Fibroblast of skin of scalp (primary cell): ENCODE measurements at places on chromosomes 12 and 14.

DNA sequence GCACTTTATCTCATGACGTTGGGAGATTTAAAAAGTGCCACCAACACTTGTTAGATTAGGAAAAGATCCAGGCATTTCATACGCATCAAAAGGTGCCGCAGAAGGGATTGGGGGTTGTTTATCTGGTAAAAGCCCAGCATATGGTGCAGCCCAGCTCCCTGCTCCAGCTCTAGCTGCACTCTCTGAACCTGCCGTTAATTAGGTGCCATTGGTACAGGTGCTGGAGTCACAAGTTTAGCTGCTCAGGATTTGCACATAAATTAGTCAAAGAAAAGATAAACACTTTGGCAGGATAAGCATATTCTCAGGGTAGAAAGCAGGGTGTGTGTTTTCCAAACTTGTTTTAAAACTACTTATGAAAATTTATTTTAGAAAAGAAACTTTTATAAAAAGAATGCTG, 932.6 kb upstream of the TMEM132C start:
- no peak for DNase-seq

- DNase-seq = no peak
These were observed 3.7 kb downstream of the ANO6 start for GRCh38 chr12:45219621-45220020.

- peak; percentile 46 for DNase-seq
These were observed 27.8 kb upstream of the PNMA1 start for GRCh38 chr14:73741876-73742519.

DNA sequence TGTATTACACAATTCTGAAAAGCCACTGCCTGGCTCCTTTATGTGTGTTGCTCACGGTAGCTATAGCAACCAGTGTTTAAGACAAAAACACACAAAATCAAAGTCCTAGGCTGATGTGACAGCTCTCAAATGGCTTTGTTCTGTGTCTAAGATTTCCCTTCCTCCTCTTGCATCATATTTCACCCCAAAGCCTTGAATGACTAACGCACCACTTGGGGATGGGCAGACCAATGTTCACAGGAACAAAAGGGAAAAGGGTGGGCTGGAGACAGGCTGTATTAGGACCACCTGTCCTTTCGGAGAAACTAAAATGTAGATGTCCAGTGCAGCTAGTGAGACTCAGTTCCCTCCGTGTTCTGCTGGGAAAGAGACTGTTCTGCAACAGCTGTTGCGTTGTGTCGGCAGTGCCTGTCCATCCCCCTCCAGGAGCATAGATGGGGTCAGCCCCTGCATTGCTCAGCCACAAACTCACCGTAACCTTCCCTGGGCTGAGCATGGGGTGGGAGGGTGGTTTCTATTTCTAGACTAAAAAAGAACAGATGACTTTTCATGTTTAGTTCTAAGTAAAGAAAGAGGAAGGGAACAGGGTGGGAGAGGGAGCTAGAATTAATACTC, 26.8 kb upstream of the DAAM1 start:
- DNase-seq = peak; percentile 69

GRCh38 chr12:106127338-106128126, 11.2 kb downstream of the NUAK1 start:
- peak; percentile 63 for DNase-seq

GRCh38 chr12:89935850-89936249, 227.2 kb upstream of the ATP2B1 start:
- DNase-seq = no peak

- peak; percentile 26 for DNase-seq
These were observed 1009.1 kb upstream of the FLRT2 start for GRCh38 chr14:84520711-84521338.

- peak; percentile 14 for DNase-seq
These were observed 620 bp downstream of the TMTC1 start for GRCh38 chr12:29782871-29783772.

DNA sequence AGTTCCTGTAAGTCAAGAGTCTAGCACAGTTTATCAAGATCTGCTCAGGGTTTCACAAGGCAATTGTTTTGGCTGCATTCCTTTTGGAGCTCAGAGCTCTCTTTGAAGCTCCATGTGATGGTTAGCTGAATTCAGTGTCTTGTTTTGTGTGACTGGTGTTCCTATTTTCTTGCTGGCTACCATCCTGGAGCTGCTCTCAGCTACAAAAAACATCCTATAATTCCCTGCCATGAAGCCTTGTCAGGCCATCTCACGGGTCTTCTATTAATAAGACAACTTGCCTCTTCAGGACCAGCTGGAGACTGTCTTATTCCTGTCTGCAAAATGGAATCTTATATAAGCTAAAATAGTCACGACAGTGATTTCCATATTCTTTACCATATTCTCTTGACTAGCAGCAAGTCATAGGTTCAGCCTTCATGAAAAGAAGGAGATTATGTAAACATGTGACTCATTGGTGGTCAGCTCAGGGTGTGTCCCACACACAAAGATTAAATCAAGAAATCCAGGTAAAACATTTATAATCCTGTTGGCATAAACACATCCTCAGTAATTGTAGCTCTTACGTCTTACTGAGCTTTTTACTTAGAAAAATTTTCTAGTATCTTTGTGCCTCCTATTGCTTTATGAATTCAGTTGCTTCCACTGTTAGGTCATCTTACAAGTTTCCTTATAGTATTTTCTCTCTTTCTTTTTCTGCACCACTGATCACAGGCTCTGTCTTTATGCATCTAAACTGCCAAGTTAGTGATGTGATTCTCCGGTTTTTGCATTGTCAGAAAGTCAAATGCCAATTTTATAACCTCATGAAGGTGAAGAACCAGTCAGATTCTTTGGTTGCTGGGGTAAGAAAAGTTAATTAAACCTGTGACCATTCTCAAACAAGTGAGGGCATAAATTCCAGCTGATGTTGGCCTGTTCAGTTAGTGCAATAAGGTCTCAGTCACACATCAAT, 378.5 kb upstream of the MGAT4C start:
- DNase-seq = no peak

DNA sequence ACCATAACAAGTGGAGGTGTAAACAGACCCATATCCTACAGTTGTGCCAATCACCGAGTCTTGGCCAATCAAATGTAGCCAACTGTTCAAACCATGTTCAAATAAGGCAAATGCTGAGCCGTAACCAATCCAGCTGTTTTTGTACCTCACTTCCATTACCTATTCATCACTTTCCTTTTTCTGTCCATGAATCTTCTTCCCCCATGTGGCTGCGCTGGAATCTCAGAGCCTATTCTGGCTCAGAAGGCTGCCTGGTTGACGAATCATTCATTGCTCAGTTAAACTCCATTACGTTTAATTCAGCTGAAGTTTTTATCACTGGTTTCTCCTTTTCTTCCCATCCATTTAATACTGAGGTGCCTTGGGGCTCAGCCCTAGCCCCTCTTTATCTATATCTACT, 71.1 kb downstream of the TBC1D30 start:
- DNase-seq = peak; percentile 67

DNA sequence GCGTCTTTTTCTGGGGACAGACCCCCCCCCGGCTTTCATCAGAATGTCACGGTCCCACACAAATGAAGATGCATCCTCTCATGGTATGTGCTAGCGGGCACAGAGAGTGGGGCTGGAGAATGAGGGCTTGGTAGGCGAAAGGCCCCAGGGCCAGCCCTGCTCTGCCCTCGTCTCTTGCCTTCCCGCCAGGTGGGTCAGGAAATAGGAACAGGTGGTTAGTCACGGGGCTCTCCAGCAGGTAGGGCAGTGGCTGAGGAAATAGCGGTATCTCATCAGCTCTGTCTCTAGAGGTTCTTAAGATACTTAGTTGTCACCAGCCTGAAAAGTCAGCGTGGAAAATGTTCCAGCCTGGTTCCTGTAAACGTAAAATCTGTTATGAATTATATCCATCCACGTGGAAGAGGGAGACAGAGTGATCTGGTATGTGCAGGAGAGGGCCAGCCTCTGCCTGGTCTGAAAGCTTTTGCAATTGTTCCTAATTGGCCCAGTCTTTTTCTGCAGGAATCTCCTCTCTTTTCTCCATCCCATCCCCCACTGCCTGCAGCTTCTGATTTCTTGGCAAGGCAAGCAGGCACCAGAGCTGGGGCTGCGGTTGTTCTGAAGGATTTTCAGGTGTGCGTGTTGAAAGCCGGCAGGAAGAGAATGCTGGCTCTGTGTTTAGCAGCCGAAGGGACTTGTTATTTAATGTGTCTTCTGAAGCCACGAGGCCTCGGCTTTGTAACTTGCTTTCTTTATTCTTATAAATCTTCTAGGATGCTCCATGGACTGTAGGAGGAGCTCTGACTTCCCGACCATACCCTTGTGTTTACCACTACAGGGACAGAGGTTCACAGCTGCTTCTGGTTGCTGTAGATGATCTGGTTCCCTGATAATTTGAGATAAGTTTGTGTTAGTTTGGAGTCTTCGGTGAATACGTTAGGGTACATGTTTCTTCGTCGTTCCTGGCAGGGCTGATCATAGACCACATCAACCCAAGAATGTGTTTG, 131.1 kb downstream of the CACNA1C start:
- DNase-seq = peak; percentile 73

DNA sequence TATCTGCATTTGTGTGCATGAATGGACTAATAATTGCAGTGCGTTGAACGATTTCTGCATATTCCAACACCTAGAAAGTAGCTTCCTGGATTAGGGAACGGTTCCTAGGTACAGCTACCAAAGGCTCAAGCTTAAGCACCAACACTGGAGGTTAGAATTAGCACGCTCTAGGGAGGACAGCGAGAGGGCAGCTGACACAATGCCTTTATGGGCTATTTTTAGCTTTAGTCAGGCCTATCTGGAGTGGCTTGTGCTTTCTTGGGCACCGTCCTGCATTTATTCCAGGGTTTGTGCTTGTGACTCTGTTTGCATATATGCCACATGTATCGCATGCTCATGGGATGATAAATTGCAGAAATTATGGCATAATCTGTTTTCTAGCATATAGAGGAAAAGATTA, 13.7 kb downstream of the ETV6 start:
- no peak for DNase-seq

GRCh38 chr14:98167275-98167674, 1104.7 kb downstream of the BCL11B start:
- DNase-seq = no peak

DNA sequence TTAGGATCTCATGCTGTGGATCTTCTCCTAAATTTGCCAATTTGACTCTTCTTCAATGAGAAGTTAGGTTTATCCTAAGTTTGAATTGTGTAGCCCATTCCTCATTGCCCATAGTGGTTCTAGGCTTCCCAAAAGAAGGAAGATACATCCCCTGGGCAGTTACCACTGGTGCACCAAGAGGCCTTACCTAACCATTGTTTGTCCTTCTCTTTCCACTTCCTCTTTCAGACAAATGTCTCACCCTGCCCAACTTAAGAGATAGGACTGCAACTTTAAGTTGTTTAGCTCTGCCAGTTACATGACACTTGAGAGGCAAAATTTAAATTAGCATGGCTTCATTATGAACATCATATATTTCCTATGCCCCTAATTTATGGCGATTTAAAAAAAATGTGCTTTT, 9.4 kb upstream of the KCNH3 start:
- no peak for DNase-seq

GRCh38 chr12:6346235-6346832, 4.5 kb upstream of the TNFRSF1A start:
- DNase-seq = no peak

- no peak for DNase-seq
These were observed 10.7 kb downstream of the SLC25A29 start for GRCh38 chr14:100295376-100296105.

- DNase-seq = no peak
These were observed 30.4 kb upstream of the PLEK2 start for GRCh38 chr14:67442139-67442906.
